A549 treated with AZD2906 at 1 μM for 4 hours (cell line): ENCODE measurements at places on chromosomes 16 and 17. TPM values are rescaled to one million over a fixed set of nuclear protein-coding genes. Genes with fewer than 3 reads are reported as not detected.

Gene FAHD1
- 46.8 to 52.1 TPM (median 49.6 TPM) in 5 replicates for total RNA-seq

Gene EFCAB3
- total RNA-seq, result not detected in 5 replicates

Gene ZFP3
- total RNA-seq, result 0.82 to 1.1 TPM (median 1.0 TPM) in 5 replicates

Gene NPIPA7
- 8.0 to 13.4 TPM (median 11.4 TPM) in 5 replicates for total RNA-seq

Gene RARA
- total RNA-seq, result 40.7 to 49.5 TPM (median 45.3 TPM) in 5 replicates

Gene ACADVL
- total RNA-seq, result 286 to 433 TPM (median 402 TPM) in 5 replicates
